A673 (cell line): ENCODE measurements at places on chromosomes 4 and X.

- DNase-seq: no peak
Measured at GRCh38 chrX:68508799-68509198, 9.9 kb downstream of the YIPF6 start.

DNA sequence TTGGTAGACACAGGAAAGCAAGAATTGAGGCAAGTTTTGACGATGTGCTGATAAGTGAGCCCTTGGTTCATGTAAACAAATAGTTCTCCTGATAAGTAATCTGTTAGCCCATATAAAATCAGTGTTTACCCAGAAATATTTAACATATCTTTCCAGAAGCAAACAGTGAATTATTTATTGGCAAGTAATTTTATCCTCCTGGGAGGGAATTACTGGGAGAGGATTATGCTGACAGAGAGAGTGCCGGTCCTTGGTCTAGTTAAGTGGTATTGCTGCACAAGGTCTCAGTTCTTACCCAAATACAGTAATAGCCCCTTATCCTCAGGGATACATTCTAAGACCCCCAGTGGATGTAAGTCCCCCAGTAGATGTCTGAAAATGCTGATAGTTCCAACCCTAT, 315.4 kb downstream of the CCSER1 start:
- DNase-seq: no peak

DNA sequence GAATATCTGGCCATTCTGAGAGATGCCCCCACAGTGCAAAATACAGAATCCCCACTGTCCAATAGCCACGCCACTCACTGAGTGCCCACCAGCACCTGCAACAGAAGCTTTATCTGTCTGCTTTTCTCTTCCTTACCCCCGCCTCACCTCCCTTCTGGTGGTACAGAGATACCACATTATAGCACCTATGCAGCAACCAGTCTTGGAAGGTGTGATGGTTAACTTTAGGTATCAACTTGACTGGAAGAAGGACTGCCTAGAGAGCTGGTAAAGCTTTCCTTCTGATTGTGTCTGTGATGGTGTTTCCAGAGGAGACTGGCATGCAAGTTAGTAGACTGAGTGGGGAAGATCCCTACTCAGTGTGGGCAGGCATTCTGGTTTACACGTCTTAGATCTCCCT, 61.8 kb upstream of the TXK start:
- DNase-seq: no peak

DNA sequence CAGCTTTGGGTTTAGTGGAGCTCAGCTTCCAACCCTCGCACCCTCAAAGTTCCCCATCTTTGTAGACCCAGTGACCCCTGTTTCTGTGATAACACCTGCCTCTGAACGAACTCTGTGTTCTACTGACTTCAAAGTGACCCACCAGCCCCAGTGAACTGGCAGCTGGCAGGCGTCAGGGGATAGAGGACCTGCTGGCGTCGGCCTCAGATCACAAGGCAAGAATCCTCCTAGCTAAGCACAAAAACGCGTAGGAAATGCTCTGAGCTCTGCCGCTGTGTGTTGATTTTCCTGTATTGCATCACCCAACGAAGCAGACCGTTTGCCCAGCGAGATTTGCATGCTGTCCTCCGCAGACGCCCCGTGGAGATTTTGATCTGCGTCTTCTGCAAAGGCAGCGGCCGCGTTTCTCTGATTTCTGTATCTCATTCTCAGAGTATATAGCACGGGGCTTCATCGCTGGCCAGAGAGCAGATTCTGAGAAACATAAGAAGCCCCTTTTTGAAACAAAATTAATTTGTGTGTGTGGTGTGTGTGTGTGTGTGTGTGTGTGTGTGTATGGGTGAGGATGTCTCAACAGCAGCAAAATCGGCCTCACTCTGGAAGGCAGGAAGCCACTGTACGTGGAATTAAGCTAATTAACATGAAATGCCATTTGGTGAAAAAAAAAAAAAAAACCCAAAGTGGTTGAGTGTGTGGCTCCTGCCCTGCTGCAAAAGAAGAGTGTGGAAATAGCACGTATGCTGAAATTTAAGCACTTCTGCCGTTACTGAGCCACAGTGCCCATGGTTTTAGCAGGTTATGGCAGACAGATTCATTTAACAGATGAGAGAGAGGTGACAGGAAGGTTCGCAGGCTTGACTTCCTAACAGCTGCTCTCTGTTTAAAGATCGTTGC, 29.2 kb upstream of the ASMTL start:
- DNase-seq: peak; percentile 93

- DNase-seq: peak; percentile 83
Measured at GRCh38 chr4:183335369-183335940, 13.2 kb upstream of the CLDN24 start.

DNA sequence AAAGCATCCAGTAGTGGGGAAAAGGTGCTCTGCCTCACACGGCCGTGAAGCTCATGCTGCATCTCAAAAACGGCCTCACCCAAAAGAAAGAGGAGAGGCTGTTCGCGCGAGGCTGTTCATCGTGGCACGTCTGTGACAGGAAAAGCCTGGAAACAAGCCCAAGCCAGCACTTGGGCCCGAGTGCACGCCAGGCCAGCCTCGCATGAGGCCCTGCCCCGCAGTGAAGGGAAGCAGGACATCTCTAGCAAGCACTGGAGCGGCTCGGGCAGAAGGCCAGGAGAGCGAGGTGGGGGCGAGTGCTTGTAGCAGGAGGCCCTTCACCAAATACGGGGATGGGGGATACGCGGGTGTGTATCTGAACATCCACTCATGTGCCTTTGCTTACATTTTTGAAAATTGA, 39.9 kb upstream of the MXD4 start:
- no peak for DNase-seq

GRCh38 chr4:8232748-8233147, 33.7 kb downstream of the SH3TC1 start:
- no peak for DNase-seq

DNA sequence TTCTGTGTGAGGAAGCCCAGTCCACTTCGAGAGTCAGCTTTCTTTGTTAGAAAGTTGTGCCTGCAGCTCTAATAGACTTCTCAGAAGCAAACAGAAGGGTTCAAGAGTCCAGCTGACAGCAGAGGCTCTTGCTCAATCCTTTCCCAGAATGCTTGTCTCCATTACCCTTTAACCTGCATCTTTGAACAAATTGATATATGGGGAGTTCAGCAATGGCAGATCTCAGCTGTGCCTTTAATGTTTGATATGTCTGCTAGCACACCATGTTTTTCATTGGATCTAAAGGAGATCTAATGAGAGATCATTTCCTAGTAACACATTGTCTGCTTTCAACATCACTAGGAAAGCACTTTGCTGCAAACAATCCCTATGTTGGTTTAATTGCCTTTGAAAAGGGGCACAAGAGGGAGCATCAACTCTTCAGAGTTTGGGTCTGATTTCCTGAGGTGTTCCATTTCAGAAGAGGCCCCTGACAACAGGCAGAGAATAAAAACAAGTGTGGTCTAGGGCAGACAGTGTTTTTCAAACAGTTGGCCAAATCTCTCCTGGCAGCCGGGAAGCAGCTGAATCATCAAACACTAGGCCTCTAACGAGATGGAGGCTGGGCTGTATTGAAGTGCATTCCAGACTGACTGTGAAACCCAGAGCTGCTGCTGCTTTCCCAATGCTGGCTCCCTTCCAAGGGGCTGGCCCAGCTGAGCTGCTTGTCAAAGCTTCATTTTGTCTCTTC, 55.5 kb downstream of the LUZP4 start:
- peak; percentile 94 for DNase-seq

- no peak for DNase-seq
Measured at GRCh38 chrX:47515941-47516665, 33.1 kb upstream of the ZNF41 start.

- no peak for DNase-seq
Measured at GRCh38 chr4:153547520-153547919, 81.4 kb downstream of the TMEM131L start.

- no peak for DNase-seq
Measured at GRCh38 chr4:57083090-57083489, 27.1 kb downstream of the IGFBP7 start.

- no peak for DNase-seq
Measured at GRCh38 chr4:128346054-128346716, 58.6 kb upstream of the PGRMC2 start.

DNA sequence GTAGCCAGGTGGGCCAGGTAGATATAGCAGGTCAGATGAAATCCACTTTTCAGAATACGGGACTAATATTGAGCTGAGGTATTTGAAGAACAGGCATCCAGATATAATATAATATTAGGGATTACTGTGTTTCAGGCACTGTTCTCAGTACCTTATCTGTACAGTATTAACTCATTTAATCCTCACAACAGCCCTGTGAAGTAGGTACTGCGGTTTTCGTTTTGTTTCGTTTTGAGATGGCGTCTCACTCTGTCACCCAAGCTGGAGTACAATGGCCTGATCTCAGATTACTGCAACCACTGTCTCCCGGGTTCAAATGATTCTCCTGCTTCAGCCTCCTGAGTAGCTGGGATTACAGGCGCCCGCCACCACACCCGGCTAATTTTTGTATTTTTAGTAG, 129.6 kb downstream of the IL1RAPL2 start:
- no peak for DNase-seq

DNA sequence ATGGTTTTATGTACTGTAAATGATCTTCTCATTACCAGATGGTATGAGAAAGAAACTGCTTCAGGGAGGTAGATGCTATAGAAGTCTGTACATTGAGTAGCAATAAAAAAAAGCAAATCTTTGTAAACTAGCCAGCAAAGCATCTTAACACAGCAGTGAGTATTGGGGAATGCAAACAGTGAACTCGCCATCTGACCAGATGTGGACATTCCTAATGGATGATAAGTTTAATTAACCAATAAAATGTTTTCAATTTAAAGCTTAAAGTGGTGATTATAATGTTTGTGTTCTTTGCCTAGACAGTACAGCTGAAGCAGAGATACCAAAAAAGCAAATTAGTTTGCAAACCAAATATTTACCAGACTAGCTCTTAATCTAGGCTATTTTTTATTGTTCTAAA, 1144.2 kb downstream of the FAT4 start:
- no peak for DNase-seq

- no peak for DNase-seq
Measured at GRCh38 chr4:107808572-107808971, 16.2 kb upstream of the SGMS2 start.

GRCh38 chr4:3292571-3293400, at the start of gene RGS12:
TSS of gene RGS12 (plus strand) at chr4:3293021. CDS start at chr4:3316171, 23,150 bp downstream.
- peak; percentile 96 for DNase-seq
